ENCODE measurements at places on chromosomes 16 and 17.

- DNase-seq, result no peak
These were observed 39.3 kb downstream of the BAIAP2 start for GRCh38 chr17:81073967-81074839.

DNA sequence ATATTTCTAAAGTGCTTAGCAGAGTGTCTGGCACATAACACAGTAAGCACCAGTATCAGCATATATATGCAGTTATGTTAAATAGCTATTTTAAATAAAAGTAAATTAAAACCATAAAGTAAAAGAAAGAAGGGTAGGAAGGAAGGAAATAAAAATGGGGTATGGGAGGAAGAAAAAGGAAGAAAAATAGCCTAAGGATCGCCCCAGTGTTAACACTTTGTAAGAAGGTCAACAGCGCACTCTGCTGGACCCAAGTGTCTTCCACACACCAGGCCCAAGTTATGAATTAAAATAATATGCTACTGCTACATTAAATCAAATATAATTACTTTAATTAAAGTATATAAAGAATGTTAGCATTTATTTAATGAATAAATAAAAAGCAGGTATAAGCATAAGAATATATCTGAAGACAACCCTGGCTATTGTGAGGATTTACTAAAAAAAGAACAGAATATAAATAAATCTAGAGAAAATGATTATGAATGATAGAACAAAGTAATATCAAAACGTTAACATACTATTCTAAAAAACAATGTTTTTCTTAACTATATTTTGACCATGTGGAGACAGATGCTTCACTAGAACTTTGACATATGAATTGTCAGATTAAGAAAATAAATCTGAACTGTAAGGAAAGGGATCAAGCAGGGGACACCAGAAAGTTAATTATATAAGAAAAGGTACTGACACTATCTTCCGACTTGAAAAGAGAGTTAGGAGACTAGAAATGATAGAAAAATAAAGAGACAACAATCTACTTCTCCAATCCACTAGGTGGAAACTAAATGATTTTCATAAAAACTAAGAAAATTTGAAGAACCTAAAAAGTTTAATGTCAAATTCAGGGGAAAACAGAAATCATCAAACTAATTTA, 25.9 kb downstream of the BRIP1 start:
- DNase-seq, result peak; percentile 29

- DNase-seq, result no peak
These were observed 120.9 kb downstream of the UTP18 start for GRCh38 chr17:51381262-51381661.

DNA sequence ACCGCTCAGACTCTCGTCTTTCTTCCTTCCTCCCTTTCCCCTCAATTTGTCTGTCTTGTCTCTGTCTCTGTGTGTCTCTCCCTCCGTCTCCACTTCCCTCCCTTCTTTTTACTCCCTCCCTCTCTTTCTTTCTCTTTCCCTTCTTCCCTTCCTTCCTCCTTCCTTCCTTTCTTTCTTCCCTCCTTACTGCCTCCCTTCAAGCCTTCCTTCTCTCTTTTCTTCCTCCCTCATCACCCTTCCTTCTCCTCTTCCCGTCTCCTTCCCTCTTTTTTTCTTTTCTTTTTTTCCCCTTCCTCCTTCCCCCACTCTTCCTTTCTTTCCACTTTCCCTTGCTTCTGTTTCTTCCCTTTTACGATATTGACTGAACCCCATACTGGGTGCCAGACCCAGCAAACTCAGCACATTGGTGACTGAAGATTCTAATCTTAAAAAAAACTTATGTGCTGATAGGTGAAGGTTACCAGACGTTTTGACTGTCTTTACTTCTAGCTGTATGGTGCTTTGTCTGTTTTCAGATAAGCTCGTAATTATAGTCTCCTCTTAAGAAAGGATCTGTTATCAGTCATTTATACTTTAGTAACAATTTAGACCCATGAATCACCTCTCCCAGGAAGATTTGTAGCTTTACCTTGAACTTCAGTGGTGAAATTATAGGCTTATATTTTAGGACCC, 481 bp upstream of the BRD7 start:
- no peak for DNase-seq

GRCh38 chr16:83723244-83723643, 84.5 kb upstream of the HSBP1 start:
- DNase-seq, result no peak

DNA sequence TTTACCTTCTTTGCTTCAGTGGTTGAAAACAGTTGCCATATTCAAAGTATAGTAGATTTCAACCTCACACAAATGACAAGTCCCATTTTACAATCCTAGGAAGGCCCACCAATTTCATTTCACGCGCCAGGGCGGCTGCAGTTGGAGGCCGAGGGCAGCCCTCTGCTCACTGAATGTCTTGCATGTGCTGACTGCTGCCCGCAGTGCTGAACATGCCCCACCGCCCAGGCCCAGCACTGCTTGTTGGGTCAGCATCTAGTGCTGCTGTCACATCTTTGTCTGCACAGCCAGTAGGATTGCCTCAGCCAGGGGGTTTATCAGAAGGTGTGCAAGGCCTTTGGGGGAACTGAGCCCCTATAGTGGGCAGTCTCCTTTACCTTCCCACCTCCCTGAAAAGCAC, 11.5 kb downstream of the SMCR8 start:
- no peak for DNase-seq

GRCh38 chr16:87834668-87835473, 34.4 kb downstream of the SLC7A5 start:
- no peak for DNase-seq

DNA sequence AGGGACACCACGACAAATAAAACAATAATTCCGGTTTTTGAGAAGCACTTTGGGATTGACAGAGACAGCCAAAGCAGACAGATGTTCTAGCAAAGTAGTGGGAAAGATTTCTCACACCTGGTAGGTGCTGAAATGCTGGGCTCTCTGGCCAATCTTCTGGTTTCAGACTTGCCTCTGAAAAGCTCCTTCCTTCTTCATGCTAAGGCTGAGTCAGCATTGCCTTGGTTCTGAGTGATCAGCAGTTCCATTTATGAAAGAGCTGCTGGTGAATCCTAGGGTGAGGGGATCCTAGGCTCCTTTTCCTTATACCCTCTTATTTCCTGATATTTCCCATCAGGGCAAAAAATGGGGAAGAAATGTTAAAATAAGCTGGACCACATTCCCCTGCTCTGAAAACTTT, 268.7 kb upstream of the SALL1 start:
- DNase-seq, result no peak

GRCh38 chr17:77819497-77819896, 139.0 kb upstream of the TNRC6C start:
- no peak for DNase-seq

GRCh38 chr17:43591001-43591400, 44.9 kb upstream of the ETV4 start:
- DNase-seq, result no peak

DNA sequence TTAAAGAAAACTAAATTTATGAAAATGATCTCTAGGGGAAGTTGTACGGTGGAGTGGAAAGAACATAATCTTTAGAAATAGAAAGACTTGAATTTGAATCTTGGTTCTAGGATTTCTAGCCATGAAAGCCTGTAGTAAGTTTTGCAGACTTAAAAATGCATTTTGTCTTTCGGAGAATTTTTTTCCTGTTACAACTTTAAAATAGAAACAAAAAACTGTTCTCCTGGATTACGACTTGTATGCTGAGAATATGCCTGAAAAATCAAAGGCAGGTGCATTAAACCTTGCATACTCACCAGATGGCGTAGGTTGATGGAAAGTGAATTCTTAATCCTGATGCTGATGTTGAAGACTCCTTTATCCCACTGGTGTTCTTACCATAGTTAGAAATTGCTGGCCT, 7.5 kb upstream of the MPHOSPH6 start:
- DNase-seq, result no peak

- no peak for DNase-seq
These were observed at the start of gene CIBAR2 for GRCh38 chr16:85112364-85112763. Gene CIBAR2 (minus strand): TSS chr16:85112472. CDS start chr16:85112352, 120 bp downstream.

DNA sequence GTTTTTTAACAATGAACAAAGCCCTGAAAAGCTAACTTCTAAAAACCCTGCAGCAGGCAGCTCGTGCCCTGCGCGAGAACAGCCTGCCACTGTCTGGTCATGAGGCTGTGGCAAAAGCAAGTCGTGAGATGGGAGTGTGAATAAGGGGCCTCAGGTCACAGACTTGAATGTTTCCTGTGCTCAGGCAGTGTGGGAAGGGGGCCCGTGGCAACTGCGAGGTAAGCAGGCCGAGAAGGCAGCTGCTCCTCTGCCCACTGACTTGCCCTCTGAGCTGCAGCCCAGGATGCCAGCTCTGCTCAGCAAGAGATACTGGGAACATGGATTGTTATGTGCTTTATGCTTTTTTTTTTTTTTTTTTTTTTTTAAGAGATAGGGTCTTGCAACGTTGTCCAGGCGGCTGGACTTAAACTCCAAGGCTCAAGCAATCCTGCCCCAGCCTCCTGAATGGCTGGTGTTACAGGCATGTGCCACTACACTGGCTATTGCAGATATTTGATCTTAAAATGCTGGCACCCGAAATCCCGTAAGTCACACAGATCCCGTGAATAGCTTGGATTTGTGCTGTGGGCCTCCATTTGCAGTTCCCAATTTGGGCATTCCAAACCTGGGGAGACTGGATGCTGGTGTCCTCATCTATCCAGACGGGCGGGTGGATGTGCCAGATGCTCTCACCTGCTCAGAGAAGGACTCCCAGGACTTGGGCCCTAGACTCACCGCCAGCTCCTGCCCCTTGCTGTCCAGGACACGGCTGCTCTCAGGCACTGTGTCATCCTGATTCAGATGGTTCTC, 44.0 kb downstream of the UBN1 start:
- no peak for DNase-seq

DNA sequence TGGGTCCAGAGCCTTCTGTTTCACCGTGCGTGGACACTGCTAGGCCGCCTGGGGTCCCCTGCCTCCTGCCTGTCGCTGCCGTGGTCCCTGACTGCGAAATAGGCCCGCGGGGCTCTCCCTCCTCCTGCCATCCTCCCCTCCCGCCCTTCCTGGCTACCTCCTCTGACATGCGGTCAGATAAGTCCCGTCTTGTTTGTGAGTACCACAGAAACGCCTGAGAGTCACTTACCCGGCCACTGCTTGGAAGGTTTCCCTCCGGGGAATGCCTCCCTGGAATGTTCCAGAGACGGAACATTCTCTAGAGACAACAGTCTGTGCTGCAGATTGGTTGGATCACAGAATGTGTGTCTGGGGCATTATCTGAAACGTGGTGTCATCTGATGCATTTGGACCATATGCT, 22.7 kb downstream of the CIBAR2 start:
- DNase-seq, result no peak

- peak; percentile 50 for DNase-seq
These were observed 1.4 kb downstream of the COTL1 start for GRCh38 chr16:84616515-84616914.

DNA sequence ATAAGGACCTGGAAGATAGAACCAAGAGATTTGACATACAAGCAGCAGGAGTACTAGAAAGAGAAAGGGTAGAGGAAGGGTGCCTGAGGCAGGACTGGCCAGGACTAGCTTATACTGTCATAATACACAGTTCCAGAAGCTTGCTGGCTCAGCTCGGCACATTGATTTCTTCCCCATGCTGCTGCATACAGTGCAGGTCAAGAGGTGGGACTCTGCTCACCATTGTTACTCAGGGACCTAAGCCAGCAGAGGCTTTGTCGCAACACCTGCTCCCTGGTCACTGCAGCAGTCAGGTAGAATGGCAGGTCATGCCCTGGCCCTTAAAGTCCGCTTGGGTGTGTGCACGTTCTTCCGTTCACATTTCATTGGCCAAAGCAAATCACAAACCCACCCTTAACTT, 32.8 kb downstream of the LDHD start:
- DNase-seq, result no peak

GRCh38 chr16:67456391-67457081, 24.4 kb downstream of the ATP6V0D1 start:
- no peak for DNase-seq

GRCh38 chr16:72203401-72203800, 31.4 kb upstream of the PMFBP1 start:
- no peak for DNase-seq

DNA sequence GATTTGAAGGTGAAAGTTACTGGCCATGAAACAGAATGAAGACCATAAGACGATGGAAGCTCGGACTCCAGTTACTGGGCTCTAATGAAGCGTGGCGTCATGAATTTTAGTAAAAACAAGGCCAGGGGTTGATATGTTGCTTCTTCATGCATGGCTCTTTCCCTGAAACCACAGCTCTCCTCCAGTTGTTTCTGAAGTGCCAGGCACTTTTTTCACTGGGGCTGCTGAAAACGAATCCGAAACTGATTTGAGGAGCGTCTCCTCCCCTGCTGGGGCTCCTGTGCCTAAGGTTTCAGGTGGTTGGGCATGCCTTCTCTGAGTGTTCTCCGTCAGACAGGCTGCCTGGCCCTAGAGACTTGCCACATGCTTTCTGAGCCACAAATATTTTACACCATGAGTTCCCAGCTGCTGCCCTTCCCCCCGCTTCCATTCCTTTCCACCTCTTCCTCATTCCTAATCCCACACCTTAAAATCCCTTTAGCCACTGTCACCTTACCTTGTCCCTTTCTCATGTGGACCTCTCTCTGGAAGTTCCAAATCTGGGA, 3.7 kb upstream of the MYL4 start:
- DNase-seq, result peak; percentile 77

GRCh38 chr17:36088670-36089338, 1.1 kb downstream of the CCL3 start:
- no peak for DNase-seq

- DNase-seq, result no peak
These were observed 11.7 kb downstream of the RHBDL3 start for GRCh38 chr17:32277284-32277683.

DNA sequence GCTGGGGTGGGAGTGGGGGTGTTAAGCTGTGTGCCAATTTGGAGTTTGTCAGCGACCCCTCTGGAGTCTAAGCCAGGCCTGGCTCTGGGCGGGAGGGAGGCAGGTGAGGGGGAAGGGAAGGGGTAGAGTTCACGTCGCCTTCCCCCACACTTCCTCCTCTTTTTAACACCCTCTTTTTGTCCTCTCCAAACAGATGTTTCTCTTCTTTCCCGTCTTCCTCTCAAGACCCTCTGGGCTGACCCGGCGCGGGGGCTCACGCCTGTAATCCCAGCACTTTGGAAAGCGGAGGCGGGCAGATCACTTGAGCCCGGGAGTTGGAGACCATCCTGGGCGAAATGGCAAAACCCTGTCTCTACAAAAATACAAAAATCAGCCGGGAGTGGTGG, 3.3 kb downstream of the HOXB1 start:
- no peak for DNase-seq

DNA sequence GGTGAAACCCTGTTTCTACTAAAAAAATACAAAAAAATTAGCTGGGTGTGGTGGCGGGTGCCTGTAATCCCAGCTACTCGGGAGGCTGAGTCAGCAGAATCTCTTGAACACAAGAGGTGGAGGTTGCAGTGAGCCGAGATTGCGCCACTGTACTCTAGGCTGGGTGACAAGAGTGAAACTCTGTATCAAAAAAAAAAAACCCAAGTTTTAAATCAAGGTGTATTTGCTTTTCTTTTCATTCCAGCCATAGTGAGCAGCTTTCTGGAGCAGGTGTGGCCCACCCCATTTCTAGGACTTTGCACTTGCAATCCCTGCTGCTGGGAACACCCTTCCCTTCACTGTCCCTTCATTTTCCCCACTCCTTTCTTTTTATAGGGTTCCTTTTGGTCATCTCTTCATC, 28.8 kb downstream of the TMEM238L start:
- DNase-seq, result no peak

Measured in central memory CD4-positive, alpha-beta T cell (primary cell).